EH (cell line): ENCODE measurements at places on chromosomes 7 and 10.

GRCh38 chr7:124723012-124723411 is 42.6 kb downstream of the GPR37 start:
- DNase-seq, result peak; percentile 41

DNA sequence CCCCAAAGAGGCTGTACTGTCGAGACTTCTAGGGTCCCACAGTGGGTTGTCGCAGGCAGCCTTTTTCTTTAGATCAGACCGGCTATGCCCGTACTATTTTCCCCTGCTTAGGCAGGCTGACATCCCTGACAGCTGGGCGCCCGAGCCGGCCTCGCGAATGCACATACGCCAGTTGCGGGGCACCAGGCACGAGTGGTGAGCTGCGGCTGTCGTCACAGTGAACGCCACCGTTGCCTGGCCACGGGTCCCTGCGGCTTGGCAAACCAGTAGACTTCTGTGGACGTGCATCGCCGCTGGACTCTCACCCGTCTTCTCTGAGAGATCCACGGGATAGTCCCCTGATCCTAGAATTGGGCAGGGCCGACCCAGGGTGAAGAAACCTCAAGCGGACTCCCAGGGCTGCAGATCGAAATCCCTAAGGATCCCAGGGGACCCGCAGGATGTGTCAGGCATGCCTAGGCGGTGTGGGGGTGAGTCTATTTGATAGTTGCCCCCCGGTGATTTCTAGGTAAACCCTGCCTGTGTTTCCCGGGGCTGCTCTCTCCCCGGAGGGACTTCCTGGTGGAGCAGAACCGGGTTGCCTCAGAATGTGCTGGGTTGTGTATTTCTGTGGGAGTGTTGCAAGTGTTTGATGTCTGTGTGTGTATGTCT is 33.0 kb upstream of the ZNF273 start:
- no peak for DNase-seq

DNA sequence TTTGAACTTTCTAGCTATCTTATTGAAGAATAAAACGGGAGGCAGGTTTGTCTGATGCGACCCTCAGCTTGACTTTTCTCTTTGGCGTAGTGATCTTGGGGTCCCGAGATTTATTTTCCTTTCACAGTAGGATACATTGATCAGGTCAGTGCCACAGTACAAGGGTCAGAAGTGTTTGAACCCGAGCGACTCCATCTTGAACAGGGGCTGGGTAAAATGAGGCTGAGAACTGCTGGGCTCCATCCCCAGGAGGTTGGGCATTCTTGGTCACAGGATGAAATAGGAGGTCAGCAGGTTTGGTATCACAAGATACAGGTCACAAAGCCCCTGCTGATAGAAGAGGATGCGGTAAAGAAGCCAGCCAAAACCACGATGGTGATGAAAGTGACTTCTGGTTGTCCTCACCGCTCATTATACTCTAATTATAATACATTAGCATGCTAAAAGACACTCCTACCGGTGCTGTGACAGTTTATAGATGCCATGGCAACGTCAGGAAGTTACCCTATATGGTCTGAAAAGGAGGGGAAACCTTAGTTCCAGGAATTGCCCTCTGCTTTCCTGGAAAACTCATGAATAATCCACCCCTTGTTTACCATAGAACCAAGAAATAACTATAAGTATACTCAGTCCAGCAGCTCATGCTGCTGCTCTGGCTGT is 3.0 kb upstream of the TECPR1 start:
- no peak for DNase-seq

DNA sequence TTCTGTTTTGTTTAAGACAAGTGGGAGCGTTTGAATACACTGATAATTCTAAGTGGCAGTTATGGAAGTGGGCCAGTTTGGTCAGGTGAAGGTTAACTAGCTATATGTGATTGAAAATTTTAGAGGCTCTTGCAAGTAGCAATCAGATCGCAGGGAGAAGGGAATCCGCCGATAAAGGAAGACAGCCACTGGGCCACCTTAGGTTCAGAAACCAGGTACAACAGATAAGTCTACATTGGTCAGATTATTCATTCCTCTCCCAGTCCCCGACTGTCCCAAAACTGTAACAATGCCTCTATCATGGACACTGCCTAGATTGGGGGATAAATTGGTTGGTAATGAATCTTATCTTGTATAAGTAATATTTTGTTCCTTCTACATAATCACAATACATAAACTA is 8.9 kb downstream of the ANK3 start:
- no peak for DNase-seq

GRCh38 chr10:28946479-28946878 is 269.2 kb downstream of the BAMBI start:
- DNase-seq, result peak; percentile 93

GRCh38 chr10:111158595-111158994 is 81.8 kb downstream of the ADRA2A start:
- peak; percentile 8 for DNase-seq

DNA sequence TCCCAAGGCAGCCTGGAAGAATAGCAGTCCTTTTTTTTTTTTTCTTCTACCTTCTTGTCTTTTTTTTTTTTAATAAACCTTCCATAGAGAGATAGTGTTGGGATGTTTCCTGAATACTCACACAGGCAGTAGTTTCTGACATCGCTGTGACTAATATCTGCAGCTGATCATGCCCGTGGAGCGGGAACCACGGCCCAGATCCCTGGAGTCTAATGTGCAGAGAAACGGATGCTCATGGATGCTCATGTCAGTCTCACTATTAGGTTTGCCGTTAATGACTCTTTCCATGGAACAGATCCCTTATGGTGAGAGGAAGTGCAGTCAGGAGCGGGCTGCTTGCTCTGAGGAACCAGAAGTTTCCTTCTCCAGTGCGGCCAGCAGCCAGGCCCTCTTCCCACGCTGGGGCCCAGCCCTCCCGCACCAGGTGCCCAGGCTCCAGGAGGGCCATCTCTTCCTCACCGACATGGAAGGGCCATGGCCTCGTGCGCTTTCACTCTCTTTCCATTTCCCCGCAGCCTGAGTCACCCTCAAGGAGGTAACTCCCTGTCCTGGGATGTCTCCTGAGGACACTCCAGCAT is 132.5 kb downstream of the WDR37 start:
- no peak for DNase-seq

DNA sequence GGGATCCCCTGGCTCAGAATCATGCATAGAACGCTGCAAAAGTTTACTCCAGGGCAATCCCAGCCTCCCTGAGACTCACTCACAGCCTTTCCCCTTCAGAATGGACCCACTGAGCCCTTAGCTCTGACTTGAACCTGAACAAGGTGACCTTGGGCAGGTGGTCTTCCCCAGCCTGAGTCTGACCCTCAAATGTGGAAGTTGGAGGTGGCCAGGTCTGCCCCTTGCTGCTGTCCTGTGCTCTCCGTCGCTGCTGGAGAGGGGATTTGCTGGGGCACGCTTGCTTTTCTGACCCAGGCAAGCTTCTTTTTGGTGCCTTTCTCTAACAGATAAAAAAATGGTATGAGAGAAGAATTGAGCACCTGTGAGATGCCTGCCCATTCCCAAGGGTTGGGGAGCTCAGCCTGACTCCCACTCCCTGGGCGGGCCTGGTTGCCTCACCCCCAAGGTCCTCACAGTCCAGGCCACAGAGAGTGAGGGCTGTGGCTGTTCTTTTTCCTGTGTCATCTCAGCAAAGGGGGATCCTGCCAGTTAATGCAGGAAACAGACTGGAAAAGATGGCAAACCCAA is 46.6 kb upstream of the IGFBP3 start:
- no peak for DNase-seq

DNA sequence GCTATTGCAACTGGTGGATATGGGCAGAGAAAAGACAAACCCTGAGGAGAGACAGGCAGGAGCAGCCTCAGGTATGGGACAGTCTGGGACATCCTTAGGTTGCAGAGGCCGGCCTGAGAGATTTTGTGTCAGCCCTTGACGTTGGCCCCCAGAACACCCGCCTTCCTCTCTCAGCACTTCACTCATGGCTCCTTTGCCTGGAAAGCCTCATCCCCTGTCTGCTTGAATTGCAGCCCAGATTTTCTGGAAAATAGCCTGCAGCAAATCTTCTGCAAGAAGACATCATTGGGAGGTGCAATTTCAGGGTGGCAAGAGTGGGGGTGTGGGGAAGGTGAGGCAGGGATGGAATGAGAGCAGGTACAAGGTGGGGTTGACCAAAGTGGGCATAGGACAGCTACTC is 2.2 kb upstream of the FRMD4A start:
- no peak for DNase-seq

DNA sequence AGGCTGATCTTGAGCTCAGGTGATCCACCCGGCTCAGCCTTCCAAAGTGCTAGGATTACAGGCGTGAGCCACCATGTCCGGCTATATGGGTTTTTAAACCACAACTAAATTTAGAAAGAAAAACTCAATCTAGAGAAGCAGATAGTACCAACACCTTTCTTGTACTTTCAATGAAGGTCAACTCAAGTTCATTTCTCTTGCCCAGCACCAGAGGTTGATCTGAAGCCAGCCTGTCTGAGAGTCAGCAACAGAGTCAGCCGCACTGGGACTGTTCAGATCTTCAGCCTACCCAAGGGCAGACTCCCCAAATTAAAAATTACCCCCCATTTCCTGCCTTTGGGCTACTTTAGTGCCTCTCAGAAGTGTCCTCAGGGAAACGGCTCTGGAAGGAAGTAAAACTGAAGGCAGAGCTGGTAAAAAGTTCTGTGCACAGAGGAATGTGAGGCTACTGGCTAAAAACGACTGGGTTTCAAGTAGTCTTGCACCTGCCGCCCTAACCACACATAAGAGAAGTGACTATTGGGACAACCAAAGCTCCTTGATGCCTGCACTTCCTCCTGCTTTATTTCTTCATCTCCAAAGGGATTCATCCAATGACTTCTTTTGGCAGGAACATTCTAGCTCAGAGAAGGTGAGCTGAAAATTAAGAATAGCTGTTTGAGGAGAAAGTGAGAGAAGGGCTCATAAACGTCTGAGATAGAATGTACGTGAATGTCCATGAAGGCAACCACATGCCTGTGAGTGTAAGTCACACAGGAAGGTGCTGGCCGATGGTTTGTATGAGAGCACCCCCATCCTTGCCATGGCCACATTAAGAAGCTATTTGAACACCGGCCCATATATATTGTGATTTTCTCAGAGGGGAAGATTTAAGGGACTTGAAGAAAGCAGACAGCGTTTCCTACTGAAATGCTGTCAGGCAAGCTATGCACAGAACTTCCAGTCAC is 142.4 kb upstream of the PRR15 start:
- no peak for DNase-seq

DNA sequence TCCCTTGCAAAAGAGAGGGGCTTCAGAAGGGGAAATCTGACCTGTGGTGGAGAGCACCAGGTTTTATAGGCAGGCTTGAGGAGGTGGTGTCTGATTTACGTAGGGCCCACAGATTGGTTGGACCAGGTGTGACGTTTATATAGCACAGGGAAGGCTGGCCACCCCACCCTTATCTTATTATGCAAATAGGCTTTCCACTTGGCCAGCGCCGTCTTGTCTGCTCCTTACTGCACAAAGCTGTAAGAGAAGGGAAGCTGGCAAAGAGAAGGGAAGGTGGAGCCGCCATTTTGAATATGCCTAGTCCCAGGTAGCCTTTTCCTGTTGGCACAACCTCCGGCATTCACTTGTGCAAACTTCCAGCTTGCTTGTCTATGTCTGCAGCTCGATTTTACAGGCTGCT is 221.4 kb downstream of the GATA3 start:
- DNase-seq, result no peak

DNA sequence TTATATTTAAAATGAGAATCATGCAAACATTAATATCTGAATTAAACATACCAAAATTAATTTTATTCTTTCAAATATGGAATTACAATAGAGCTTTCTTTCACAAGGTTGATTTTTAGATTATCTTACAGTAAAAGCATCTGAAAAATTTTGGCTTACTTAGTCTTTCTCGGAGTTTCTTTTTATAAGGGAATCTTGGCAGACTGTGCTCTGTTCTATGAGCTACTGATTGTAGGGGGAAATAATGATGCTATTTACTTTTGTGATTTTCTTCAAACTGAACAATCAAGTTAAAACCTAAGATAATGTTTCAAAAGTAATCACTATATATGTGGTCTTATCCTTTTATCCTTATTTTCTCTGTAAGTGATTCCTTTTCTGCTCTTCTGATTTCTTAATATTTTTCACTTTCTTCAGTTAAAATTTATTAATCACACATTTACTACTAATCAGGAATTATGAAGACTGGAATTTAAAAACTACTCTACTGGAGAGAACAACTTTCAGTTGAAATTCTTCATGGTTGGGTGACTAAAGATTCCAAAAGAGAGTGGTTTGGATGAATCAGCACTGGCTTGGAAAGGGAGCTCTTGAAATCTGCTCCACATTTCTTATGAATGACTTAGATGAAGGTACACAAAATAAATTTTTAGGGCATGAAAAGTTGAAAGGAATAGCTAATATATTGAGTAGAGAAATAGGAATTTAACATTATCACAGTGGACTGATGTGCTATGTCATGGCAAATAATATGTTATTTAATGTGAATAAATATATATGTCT is 103.9 kb downstream of the PPP1R9A start:
- DNase-seq, result peak; percentile 61

GRCh38 chr10:11236234-11236633 is 218.6 kb downstream of the CELF2 start:
- no peak for DNase-seq

DNA sequence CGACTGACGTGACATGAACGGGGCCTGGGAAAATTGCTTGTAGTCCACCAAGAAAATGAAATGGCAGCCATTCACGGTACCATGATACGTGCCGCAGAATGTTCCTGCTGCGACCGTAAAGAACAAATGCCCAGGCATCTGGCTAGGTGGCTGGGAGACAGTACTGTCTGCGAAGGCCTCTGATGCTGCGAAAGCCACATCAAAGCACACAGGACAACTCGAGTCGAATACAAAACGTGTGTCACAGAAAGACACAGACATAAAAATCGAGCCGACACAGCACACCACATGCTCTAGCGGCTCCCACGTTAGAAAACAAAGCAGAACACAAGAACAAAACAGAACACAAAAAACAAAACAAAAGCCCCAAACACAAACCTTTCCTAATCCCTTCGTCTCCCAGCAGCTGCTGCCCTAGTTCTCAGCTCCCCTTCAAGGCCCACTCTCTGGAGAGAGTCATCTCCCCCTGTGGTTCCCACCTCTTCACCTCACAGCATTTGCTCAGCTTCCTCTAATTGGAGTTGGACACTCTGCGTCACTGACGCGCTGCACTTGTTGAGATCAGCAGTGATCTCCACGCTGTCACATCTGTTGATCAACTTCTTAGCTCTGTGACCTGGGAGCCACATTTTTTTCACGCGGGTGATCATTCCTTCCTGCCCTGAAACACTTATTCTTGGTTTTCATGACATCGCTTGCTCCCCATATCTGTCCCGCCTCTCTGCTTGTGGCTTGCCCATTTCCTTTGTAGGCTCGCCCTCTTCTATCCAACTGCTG is 112.2 kb downstream of the CLEC2L start:
- no peak for DNase-seq

DNA sequence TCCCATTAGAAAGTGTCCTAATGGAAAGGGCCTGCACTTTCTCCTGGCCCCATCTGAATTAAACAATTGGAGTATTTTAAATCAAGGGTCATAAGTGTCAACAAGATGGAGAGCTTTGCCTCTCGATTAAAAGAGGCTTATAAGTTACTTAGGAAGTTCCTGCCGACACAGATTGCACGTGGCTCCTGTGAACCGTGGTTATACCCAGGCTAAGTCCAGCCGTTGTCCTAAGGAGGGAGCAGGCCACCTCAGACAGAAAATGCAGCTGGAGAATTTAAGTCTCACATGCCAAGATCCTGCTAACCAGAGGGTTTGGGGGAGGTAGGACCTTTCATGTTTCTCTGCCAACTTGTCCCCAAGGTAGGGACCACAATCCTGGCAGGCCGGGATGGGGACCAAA is 626.5 kb upstream of the GALNT17 start:
- no peak for DNase-seq

- no peak for DNase-seq
Measured at GRCh38 chr10:9994131-9994530, 1023.5 kb upstream of the CELF2 start.

GRCh38 chr7:85681241-85681640 is 494.4 kb upstream of the SEMA3D start:
- no peak for DNase-seq
